ENCODE measurements at places on chromosomes 6 and 20. TPM values are rescaled to one million over a fixed set of nuclear protein-coding genes. Genes with fewer than 3 reads are reported as not detected.

Gene MCM8
- total RNA-seq = 3.2 TPM

Gene RBM38
- total RNA-seq = 12.3 TPM

Gene CENPB
- 82.5 TPM for total RNA-seq

DNA sequence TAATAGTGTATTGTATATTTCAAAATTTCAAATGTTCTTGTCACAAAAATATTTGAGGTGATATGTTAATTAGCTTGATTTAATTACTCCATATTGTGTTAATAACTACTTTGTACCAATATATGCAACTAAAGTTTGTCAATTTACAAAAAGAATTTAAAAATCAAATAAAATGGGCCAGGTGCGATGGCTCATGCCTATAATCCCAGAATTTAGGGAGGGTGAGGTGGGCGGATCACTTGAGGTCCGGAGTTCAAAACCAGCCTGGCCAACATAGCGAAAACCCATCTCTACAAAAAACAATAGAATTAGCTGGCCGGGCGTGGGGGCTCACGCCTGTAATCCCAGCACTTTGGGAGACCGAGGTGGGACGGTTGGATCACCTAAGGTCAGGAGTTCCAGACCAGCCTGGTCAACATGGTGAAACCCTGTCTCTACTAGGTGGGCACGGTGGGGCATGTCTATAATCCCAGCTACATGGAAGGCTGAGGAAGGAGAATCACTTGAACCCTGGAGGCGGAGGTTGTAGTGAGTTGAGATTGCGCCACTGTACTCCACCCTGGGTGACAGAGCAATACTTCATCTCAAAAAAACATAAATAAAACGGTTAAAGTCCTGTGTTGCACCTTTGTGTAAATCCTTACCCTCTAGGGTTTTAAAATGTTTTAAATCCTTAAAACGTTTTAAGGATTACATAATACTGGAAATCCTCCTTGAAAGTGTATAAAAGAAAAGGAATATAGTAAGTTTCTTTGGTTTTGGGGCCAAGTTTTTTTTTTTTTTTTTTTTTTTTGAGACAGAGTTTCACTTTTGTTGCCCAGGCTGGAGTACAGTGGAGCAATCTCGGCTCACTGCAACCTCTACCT lies 4.0 kb downstream of the HSPA1B start:
- DNase-seq = no peak

DNA sequence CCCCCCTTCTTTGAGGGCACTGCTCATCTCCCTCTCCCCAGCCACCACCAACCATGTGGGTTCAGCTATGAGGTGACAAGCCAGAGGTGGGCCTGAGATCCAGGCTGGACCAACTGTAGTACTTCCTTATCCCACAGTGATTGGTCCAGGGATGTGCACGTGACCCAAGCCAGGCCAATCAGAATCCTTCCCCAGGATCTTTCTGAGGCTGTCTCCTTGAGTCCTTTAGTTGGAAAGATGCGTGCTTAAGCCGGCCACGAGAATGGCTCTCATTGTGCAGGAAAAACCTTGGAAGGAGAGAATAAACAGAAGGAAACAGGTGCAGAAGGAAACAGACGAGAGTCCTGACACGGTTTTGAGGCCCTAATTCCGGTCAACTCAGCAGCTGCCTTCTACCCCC lies 39.2 kb downstream of the ZC3H12D start:
- DNase-seq = no peak

DNA sequence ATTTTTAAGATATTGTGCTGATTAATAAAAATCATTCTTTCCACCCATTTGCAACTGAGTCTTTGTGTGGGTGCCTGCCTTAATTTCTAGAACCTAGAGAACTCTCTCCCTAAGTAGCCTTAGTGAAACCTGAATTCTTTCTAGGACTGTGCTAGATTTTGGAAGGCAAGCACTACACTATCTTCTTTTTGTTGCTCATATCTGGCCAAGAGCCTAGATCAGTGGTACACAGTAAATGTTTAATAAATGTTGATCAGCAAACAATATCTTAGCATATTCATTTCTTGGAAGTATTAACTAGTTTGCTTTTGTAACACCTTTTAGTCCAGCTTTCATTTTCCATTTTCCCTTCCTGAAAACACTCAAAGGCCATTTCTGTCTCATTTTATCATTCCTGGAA lies 108.5 kb upstream of the CARMIL1 start:
- DNase-seq = no peak
